ENCODE measurements at places on chromosomes 13 and 19. TPM values are rescaled to one million over a fixed set of nuclear protein-coding genes. Genes with fewer than 3 reads are reported as not detected.
A peak's percentile ranks its signal among the peaks of the same experiment; 100 is the strongest.

Gene MEIOSIN
- not detected for total RNA-seq

Gene SCEL
- total RNA-seq: not detected

Gene FCGBP
- total RNA-seq: 53.2 TPM

Gene ZNF493
- total RNA-seq: 37.7 TPM

DNA sequence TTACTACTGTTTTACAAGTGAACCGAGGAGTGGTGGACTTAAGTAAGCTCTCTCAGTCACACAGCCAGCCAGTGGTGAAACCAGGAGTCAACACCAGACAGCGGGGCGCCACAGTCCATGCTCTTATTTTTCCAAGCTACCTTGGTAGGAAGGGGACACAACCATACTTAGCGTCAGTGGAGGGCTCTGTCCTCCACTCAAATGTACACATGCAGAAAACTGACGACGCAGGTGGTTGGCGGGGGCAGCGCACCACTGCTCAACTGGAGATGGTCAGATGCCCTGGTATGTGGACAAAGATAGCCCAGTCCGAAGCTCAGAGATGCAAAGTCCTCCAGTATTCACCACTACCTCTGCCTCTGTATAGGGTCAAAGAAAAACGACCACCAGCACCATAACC is 1.1 kb downstream of the ZNF667 start:
- DNase-seq: no peak

DNA sequence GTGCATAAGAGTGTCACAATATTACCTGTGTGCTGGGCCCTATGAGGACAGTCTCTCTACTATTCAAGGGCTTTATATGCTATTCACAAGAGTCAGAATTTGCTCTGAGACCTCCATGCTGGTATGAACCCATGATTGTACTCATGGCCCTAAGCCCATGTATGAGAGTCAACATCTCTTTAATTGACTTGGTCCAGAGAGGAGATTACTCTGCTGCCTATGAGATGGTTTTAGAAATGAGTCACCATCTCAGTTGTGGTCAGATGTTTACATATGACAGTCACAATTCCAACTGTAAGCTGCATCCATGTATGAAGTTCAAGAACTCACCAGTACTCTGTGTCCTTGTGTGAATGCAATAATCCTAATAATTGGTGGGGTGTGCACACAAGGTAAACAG is 19.9 kb upstream of the ZNF208 start:
- DNase-seq: no peak

DNA sequence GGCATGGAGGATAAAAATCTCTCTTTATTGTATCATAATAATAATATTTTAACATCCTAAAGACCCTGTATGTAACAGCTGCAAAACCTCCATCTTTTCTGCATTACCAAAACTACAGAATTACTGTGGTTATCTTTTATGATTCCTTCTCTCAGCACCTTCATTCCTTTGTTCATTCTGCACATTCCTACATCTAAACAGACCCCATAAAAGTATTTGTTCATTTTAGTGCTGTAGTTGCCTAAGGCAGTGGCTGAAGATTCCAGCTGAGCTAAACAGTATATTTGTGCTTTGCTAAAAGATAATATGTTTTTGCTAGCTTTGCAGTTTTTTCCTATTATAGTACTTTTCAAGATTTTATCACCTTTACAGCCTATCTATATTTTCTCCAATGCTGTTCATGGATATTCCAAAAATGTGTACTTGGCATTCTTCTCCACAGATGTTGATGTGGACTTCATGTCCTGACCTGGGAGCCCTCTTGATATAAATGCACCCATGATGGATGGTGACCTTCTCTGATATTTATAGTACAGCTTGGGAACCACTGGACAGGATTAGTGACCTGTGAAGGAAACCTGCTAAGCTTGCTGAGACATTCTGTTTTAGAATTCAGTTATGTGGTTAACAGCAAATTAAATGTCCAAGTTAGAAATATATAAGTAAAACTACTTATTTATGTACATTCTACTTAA is 2832.9 kb upstream of the PCDH20 start:
- no peak for DNase-seq

- no peak for DNase-seq
These were observed 379.6 kb downstream of the SLITRK6 start for GRCh38 chr13:85419611-85420010.

- no peak for DNase-seq
These were observed 38.7 kb upstream of the FLT1 start for GRCh38 chr13:28533441-28534166.

DNA sequence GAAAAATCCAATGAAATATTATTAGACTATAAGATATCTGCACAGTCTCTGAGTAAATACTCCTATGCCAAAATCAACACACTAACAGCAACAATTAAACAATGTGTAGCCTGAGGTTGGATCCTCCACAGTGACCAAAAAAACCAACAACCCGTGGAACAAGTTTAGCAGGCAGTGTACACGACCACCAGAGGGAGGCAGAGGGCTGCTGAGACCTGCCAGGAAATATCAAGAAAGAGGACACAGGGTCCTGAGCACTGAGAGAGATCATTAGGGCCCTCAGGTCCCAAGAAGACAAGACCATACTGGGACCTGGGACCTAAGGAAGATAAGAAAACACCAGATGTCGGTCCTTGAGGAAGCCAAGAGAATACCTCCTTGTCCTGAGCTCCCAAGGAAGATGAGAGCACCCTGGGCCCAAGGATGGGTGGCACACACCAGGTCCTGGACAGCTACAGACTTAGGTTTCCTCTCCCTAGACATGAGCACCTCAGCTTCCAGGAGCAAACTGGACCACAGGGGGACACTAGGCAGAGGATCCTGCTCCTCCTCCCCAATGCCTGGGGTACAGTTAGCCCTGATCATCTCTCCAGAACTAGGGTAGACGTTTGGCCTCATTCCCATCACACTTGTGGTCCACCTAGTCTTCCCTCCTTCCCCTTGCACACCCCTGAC is 822 bp upstream of the ZNF274 start:
- DNase-seq: no peak

DNA sequence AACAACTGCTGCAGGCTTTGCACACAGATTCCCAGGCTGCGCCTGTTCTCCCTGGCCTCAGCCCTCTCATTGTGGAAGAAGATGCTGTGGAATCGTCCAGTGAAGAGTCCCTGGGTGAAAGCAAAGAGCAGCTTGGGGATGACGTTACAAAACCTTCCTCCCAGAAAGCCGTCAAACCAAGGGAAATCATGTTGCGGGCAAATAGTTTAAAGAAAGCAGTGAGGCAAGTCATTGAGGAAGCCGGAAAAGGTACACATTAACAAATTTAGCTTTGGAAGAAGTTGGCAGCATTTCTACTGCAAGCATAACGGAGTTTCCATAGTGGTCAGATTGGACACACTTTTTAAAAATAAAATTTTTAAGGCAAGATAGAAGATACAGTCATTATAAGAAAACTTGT is 82.9 kb upstream of the AKAP11 start:
- DNase-seq: no peak

GRCh38 chr19:33487901-33488800 is 33.4 kb downstream of the PEPD start:
- DNase-seq: no peak

GRCh38 chr13:32205431-32206096 is 109.6 kb downstream of the ZAR1L start:
- no peak for DNase-seq

- peak; percentile 63 for DNase-seq
These were observed 2.0 kb downstream of the ZNF784 start for GRCh38 chr19:55622242-55622969.

GRCh38 chr13:46728777-46729176 is 68.2 kb downstream of the ESD start:
- DNase-seq: no peak

Data from adrenal gland (tissue), 19 donors.